ENCODE measurements at places on chromosomes 2 and 18.
A peak's percentile ranks its signal among the peaks of the same experiment; 100 is the strongest.

DNA sequence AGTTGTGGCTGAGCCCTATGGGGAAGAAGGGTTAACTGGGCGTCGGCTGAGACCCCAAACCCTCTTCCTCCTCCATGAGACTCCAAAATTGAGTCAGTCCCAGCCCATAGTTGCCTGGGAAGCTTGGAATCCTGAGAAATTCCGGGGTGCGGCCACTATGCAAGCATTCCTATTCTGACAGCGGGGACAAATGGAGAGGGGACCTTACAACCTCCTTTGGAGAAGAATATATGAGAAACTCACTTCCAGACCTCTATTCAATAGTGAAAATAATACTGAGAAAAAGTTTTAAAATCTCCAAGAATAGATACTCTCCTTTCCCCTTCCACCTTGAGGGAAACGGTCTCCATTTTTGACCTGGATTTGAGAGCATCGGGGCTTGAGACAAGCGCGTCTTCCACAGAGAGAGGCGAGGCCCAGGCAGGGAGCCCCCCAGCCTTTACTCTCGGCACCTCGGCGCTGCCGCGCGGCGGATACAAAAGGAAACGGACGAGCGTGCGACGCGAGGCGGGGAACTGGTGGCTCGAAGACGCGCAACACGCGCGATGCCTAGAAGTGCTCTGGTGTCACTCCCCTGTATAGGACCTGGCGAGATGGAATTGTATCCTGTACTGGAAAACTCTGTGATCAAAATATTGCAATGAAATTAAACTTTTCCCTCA is 11.1 kb downstream of the NR4A2 start:
- DNase-seq, result no peak

DNA sequence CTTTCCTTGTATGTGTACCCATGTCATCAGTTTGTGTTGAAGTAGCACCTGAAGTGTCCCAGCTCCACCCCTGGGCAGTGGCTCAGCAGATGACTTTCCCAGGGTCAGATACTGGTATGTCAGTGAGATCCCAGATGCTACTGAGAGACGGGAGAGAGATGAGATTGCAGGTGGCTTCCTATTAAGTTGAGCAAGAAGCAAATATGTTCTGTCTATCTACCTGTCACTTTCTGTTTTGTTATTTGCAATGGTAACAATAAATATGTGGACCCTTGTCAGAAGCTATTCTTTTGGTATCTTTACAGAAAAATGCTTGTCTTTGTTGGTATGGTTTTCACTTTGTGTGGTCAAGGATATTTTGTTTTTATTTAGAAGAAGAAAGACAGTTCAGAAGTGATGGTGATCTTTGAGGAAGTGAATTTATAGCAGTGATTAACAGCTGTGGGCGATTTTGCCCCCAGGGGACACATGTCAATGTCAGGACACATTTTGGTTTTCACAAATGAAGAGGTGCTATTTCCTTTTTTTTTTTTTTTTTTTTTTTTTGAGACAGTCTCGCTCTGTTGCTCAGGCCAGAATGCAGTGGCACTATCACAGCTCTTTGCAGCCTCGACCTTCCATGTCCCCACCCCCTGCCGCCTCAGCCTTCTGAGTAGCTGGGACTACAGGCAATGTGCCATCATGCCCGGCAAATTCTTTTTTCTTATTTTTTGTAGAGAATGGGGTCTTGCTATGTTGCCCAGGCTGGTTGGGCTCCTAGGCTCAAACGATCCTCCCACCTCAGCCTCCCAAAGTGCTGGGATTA is 21.4 kb downstream of the MGAT5 start:
- DNase-seq, result no peak

DNA sequence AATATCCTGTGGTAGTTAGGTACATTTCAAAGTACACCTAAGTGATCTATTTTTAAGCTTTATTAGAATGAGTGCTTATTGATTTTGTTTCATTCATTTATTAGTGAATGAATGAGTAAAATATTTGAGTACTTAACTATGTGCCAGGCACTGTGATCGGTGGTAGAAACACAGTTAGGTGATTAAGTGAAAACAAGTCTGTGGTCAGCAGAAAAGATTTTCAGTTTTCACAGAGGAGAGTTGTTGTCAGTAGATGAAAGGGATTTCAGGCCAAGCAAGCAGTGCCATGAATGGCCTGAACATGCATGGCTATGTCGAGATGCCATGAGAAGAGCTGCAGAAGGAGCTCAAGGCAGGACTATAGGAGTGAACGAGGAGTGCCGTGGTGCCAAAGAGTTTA is 85.9 kb downstream of the SPTBN1 start:
- no peak for DNase-seq

DNA sequence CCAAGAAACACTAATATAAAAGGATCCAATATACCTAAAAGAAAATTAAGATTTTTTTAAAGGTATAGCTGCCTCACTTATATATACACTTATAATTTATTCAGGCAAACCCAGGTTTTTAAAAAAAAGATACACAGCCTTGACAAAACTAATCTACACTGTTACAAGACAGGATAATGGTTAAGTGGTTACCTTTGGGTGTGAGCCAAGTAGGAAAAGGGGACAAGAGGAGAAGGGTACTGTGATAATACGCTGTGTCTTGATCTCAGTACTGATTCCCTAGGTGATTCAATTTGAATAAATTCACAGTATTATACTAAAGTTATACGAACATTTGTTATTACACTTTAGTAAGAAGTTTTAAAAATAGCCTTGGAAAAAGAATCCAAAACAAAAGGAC is 30.6 kb downstream of the KLHL41 start:
- no peak for DNase-seq

GRCh38 chr18:12001421-12001820 is 20.1 kb downstream of the IMPA2 start:
- no peak for DNase-seq

DNA sequence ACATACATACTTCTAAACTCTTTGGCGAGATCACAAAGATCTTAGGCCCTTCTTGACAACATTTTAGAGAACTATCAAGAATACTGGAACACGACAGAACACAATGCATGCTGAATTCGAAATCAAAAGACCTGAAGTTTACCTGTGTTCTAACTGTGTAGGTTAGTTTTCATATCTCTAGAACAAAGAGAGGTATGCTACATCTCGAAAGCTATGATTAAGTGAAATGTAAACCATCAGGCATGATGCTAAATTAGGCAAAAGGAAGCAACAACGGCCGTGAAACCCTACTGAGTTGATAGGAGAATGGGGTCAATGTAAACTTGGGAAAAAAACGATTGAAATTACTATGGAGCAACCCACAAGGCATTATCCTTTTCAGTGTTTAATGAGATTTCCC is 43.7 kb downstream of the IKZF2 start:
- no peak for DNase-seq

DNA sequence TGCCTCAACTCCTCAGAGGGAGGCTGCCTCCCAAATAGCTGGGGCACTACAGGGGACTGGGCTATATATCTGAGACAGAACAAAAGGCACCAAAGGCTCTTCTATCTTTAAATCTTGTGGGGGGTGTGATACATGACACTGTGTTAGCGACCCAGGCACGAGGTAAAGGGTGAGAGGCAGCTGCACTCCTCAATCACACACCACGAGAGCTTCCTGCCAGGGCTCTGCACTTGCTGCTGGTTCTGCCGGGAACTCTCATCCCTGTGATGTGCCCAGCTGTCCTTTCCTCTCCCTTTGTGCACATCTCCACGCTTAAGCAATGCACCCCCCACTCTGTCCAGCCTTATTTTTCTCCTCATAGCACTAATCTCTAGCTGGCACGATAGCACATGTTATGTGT is 32.4 kb downstream of the NPC1 start:
- DNase-seq, result no peak

GRCh38 chr2:118387509-118387908 is 299.2 kb downstream of the INSIG2 start:
- DNase-seq, result peak; percentile 67

DNA sequence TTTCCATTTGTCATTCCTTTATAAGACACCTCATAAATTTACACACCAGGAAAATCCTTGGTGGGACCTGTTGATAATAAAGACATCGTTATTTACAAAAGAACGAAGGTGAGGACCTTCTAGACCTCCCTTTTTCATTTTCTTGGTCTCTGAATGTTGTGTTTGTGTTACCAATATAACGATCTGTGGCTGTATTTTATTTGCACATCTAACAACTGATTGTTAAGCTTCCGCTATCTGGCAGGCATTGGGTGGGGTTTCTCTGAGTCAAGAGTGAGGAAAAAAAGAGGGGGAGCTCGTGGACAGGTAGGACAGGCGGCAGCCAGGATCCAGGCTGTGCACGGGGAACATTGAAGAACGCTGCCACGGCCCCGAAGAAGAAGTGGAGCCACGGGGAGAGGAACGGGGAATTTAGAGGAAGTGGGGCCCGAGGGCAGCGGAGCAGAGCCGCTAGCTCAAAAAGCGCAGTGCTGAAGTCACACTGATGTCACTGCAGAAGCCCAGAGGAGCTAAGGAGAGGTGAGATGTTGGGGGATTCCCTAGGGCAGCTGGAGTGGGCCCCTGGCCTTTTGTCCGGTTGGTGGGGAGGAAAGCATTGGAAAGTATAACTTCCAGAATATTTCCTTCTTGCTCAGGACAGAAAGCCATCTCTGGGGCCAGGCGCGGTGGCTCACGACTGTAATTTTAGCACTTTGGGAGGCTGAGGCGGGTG is 20.9 kb upstream of the DNMT3A start:
- DNase-seq, result no peak

All from astrocyte of the spinal cord (primary cell).